ENCODE measurements at places on chromosomes 4 and X. TPM values are rescaled to one million over a fixed set of nuclear protein-coding genes. Genes with fewer than 3 reads are reported as not detected.

CT45A2 gene
- total RNA-seq = not detected

DUX4 gene
- not detected for total RNA-seq

FABP2 gene
- total RNA-seq = not detected

TACR3 gene
- not detected for total RNA-seq

GPRIN3 gene
- 2.1 TPM for total RNA-seq

FGB gene
- 37.0 TPM for total RNA-seq

PNMA6E gene
- not detected for total RNA-seq

TRMT10A gene
- not detected for total RNA-seq

GCNA gene
- total RNA-seq = 0.96 TPM

NWD2 gene
- 0.64 TPM for total RNA-seq

MID1 gene
- total RNA-seq = 32.8 TPM

HMGN5 gene
- not detected for total RNA-seq

PAGE2B gene
- total RNA-seq = not detected

PDZD4 gene
- total RNA-seq = 23.2 TPM

MAGEC2 gene
- total RNA-seq = not detected

GRCh38 chr4:37452952-37453280 is 208.4 kb downstream of the NWD2 start:
- DNase-seq = no peak

GRCh38 chr4:64889906-64890610 is 480.8 kb upstream of the TECRL start:
- no peak for DNase-seq

DNA sequence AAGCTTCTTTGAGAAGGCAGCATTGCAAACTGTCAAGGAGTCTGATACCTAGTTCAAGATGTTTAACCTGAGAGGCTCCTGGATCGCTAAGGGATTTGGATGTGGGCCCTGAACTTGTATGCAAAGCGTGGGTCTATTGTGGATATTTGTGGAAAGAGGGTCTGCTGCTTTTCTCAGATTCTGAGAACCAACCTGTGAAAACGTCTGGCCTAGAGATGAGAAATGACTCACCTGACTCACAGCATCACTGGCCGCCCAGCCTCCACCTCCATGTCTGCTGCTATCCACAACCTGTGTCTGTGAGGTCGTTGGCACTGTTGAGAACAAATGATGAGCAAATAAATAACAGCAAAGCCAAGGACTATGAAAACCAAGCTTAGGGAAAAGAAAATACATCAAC is 33.3 kb upstream of the PROM1 start:
- DNase-seq = no peak

DNA sequence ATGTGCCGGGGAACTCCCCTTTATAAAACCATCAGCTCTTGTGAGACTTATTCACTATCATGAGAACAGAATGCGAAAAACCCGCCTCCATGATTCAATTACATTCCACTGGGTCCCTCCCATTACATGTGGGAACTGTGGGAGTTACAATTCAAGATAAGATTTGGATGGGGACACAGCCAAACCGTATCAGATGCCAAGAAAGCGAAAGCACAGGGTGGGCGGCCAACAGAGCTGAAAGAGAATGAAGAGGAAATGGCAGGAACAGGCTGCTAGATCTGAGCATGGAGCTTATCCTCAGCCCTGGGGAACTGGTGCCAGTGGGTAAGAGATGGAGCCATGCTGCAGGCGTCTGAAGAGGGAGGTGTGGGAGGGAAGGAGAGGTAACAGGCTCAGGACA is 117.7 kb upstream of the PNPLA4 start:
- no peak for DNase-seq

DNA sequence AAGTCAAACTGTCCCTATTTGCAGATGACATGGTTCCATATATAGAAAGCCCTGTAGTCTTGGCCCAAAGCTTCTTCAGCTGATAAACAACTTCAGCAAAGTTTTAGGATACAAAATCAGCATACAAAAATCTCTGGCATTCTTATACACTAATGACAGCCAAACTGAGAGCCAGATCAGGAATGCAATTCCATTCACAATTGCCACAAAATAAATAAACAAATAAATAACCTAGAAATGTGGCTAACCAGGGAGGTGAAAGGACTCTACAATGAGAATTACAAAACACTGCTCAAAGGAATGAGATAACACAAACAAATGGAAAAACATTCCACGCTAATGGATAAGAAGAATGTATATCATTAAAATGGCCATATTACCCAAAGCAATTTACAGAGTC is 52.9 kb upstream of the CXCL8 start:
- no peak for DNase-seq

DNA sequence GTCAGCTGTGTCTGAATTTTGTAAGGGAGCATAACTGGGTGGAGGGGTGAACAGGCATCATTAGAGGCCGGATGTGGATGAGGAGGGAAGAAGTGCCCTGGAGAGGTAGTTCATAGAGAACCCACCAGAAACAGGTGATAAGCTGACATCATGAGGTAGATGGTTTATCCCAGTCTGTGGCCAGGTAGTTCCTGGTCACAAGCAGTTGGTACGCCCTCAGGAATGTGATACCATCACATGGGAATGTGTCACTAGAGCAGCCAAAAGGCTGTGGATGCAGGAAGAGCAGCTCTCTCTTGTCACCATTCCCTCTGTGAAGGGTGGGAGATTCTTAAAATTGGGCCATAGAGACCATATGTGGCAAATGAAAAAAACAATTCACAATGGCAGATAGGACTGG is 21.9 kb downstream of the MSN start:
- DNase-seq = no peak

DNA sequence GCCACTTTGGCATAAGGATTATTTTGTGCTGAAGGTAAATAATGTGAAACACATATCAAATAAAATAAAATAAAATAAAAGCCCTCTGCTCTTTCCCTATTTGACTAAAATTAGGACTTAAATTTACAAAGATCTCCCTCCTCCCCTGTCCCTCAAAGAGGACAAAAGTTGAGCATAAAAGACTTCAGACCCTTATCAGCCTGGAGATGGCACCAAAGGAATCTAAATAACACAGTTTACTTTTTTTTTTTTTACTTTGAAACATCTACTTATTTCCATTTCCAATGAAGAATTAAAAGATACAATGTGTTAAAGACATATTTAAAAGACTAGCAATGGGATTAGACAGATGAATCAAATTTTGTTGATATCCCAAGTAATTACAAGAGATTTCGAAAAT is 89.7 kb downstream of the EPHA5 start:
- no peak for DNase-seq

- no peak for DNase-seq
Observed at GRCh38 chr4:3239998-3240920, 8.7 kb upstream of the MSANTD1 start.

- no peak for DNase-seq
Observed at GRCh38 chrX:130577431-130577830, 175.6 kb downstream of the RBMX2 start.

DNA sequence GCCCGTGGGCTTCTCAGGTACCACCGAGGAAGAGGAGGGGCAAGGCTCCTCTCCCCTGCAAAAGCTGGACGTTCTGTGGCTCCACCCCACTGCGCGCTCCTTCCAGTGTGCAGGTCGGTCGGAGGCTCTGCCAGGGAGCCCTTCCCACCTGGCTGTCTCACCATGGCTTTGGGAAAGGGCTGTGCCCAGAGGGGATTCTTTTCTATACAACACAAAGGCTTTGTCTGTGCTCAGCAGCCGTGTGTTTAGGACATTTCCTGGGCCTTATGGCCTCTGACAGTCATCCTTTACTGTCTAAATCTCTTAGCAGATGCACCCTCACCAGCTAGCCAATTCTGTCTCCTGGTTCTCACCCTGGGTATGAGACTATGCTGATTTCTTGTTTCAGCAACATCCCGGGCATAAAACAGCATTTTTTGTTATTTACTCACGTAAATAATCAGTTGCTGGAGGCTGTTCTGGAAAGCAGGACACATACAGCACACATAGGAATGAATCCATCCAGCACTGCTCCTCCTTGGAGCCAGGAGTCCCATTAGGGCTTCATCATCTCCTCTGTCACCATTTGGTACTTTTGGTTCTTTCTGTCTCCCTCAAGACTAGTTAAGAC is 20.4 kb upstream of the ATXN3L start:
- no peak for DNase-seq

GRCh38 chrX:47637546-47638195 is 7.9 kb upstream of the CFP start:
- no peak for DNase-seq
